ENCODE measurements at places on chromosomes 5 and 9.

DNA sequence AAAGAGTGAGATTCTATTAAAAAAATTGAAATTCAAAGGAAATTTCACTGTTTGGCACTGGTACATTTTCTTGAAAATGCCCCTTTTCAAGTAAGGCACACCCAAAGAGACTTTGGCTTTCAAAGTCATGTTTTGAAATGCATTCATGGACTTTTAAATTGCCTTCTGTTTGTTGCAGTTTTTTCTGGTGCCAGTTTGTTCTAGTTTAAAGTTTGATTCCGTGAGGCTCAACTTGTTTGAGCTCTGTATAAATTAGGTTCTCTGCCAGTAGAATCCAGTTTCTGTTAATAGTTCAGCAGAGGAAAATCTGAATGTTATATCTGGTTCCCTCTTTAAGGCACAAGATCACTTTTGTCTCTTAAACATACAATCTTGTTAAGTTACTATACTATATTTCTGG, 16.4 kb downstream of the ATP6V0E1 start:
- DNase-seq = no peak

DNA sequence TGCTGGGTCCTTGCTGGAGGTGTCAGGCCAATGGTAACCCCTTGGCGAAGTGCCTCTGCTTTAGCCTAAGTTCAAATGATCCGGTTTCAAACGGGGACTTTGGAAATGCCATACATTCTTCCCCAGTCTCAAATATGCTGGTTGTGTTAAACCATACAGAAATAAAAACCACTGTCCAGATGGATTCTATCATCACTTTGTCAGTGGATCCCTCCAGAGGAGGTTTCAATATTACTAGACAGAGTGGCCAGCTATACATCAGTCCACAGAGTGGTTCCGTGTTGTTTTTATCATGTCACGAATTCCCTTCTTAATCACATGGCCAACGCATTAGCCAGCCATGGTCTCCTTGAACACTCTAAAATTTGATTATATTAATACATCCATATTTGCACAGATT, 7.3 kb upstream of the RANBP17 start:
- DNase-seq = no peak

GRCh38 chr5:169706758-169707450, 69.8 kb downstream of the DOCK2 start:
- no peak for DNase-seq

GRCh38 chr9:98172604-98173003, 19.8 kb downstream of the CORO2A start:
- DNase-seq = no peak

GRCh38 chr5:132370181-132370970, 866 bp downstream of the SLC22A5 start:
- no peak for DNase-seq

DNA sequence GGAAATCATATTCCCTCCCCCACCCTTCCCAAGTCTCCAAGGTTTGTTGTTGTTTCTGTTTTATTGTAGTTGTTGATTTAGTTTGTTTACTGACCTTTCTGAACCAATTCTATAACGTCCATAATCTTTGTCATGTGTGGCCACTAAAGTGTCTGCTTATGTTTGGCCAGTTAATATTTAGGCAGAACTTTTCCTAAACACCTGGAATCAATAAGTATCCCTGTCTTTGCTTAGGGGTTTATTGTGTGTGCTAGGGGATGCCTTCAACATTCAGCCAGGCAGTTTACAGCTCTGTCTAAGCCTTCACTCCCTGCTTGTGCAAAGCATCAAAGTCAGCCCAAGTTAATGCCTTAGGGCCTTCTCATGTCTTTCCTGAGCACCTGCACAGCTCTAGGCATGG, 16.9 kb upstream of the LECT2 start:
- no peak for DNase-seq

GRCh38 chr9:4618700-4619099, 43.4 kb upstream of the PLPP6 start:
- DNase-seq = no peak

DNA sequence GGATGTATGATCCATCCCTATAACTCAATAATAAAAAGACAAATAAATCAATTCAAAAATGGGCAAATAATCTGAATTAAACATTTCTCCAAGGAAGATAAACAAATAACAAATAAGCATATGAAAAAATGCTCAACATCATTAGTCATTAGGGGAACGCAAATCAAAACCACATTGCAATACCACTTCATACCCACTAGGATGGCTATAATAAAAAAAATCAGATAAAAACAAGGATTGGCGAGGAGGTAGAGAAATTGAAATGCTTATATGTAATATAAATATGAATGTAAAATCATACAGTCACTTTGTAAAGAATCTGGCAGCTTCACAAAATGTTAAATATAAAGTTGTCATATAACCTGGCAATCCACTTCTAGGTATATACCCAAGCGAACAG, 52.3 kb upstream of the TBCA start:
- no peak for DNase-seq

DNA sequence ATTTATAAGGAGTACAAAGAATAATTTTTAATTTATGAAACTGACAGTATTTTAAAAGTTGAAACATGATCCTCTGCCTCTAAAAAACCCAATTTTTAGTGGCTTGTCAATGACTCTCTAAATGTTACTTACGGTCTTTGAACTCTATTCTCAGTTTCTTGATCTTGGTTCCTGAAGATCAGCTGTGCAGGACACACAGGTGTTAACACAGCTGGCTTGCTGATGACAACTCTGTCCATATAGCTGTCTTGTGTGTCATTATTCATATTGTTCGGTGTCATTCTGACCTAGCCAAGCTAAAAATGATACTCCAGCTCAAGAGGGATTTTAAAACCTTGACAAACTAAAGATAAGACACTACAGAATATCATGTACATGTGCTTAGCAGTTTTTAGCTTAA, 314.5 kb downstream of the CCDC171 start:
- no peak for DNase-seq

DNA sequence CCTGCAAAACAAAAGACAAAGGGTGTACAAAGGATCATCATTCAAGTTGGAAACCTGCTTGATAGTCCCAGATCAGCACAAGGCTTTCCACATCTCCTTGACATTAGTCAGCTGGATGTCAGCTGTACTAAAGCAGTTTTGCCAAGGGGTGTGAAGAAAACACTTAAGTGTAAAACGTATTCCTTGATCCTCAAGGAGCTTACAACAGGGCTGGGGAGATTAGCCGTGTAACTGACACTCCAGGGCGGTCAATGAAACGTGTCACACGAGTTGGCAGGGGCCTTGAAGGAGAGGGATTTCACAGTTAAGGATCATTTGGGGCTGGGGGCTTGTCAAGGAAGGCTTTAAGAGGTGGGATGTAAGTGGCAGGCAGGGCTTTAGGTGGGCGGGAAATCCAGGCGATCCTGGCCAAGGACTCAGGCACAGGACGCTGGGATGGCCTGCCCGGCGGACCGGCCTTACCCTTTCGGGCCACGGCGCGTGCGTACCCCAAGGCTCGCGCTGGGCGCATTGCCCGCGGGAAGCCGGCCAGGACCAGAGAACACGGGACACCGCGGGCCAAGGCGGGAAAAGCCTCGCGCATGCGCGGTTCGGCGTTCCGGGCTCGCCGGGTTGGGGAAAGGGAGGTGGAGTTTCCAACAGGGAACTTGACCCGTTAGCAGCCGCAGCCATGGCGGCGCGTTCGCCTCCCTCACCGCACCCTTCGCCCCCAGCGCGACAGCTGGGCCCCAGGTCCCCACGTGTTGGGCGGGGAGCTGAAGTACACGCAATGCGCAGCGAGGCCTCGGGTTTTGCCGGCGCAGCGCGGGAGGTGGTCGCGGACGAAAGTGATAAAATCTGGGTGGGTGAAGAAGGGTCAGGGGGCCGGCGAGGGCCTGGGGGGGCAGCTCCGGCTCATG, at the start of gene CNTLN:
Gene CNTLN (plus strand): TSS at position 645 of the 899 bp plus-strand sequence. CDS start 26 bp downstream, at position 671.
- DNase-seq = no peak

- DNase-seq = no peak
These were observed 219.3 kb downstream of the CAAP1 start for GRCh38 chr9:26673261-26673660.

- no peak for DNase-seq
These were observed 53.2 kb upstream of the HMHB1 start for GRCh38 chr5:143758750-143759149.

DNA sequence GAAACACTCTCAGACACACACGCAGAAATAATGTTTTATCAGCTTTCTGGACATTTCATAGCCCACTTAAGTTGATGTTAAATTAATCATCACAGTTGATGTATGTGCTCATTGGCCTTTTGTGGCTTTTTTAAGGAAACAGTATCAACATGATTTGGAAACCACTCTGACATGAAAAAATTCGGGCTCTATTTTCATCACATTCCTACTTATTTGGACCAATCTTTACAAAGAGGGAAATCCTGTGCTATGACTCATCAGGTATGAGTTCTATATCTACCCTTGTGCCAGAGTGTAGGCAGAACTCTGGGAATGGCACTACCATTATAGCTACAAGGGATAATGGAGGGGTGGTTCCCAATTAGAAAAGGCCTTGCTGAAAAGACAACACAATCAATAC, 388.4 kb upstream of the PTGER4 start:
- DNase-seq = no peak

DNA sequence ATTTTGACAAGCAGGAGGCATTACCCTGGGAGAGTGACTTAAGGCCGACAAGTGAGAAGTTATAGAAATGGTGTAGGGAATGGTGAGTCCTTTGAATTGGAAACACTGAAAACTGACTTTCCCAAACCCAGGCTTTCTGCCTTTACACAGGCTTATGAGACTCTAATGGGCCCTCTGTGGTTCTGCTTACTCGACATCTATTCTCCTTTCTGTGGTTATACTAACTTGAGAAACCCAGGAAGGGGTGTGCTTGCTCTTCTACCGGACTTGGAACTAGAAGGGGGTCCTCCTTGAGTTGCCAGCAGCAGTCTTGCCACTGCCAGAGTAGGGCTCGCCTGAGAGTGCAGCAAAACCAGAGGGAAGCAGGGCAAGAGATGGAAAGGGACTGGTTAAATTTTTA, 63.3 kb downstream of the FYB1 start:
- DNase-seq = no peak

GRCh38 chr5:131983244-131983771, 28.1 kb downstream of the ACSL6 start:
- no peak for DNase-seq

DNA sequence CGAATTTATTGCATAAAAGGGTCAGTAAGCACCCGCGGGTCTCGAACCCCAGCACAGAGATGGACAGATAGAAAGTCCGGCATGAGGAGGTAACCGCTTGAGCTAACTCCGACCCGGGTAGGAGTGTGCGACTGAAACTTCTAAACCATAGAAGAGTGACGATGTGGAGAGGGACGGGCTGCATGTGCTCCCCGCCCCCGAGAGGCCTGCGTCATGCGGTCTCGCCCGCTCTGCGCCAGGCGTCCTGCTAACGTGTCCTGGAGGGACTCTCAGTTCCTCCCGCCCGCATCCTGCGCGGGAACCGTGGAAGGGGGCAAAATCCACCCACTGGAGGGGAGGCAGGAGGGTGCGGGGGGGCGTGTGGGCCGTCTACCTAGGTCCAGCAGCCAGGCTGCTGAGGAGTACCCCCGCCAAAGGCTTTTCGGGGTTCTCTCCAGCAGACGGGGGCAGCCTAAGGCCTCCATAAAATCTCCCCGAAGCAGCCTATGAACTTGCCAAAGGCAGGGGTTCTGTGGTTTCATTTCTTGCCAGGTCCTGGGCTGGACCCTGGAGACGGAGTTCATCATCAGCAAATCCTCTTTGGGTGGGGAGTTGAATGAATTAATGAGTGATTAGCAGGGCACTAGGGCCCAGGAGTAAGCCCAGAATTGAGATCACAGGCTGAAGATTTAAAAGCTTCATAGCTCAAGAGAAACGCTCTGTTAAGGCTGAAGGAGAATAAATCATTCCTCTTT, 51.9 kb downstream of the TGFBI start:
- no peak for DNase-seq

- no peak for DNase-seq
These were observed 20.7 kb downstream of the SLIT3 start for GRCh38 chr5:169280286-169280685.

GRCh38 chr5:108813673-108814072, 66.0 kb downstream of the FER start:
- DNase-seq = no peak

GRCh38 chr9:113409883-113410206, 630 bp downstream of the POLE3 start:
- DNase-seq = no peak

GRCh38 chr9:8717146-8717545, 917.6 kb upstream of the DMAC1 start:
- DNase-seq = no peak

GRCh38 chr5:172373680-172374079, 80.6 kb downstream of the SH3PXD2B start:
- no peak for DNase-seq

DNA sequence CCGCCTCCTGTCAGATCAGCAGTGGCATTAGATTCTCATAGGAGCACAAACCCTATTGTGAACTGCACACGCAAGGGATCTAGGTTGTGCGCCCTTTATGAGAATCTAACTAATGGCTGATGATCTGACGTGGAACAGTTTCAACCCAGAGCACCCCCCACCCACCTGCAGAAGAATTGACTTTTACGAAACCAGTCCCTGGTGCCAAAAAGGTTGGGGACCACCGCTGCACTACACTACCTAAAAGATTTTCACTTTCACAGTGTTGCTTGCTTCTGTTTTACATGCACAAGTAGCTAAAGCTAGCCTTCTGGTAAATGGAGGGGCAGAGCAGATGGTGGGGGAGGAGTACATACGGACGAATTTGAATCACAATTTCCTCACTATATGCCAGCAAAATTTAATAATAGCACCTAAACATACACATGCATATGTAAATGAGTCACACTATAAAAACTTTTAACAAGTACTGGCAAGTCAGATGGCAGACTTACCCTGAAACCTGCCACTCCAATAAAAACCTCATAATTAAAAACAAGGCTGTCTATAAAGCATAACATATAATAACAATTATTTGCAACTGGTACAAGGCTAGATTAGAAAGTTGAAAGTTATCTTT, 24.0 kb upstream of the CDKN2B start:
- no peak for DNase-seq

GRCh38 chr5:65066387-65067146, 297.8 kb downstream of the CWC27 start:
- DNase-seq = no peak

- no peak for DNase-seq
These were observed 454.4 kb upstream of the ACTBL2 start for GRCh38 chr5:57937025-57937424.

DNA sequence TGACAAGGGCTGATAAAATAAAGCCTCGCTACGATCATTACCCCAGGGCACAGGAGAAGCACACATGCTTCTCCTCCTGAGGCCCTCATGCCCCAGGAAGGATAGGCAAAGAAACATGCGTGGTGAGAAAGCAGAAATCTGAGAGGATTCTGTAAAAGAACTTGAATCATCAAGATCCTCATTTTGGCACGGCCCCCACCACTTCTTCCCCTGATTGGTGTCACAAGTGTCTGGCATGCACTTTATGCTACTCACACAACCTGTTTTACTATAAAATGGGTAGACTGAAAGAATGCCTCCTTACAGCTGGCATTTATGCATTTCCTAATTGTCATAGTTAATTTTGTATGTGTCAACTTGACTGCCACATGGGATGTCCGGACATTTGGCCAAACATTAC, 32.1 kb downstream of the PCA3 start:
- no peak for DNase-seq

- DNase-seq = no peak
These were observed 29.0 kb downstream of the MTMR12 start for GRCh38 chr5:32283539-32284377.

GRCh38 chr5:126920291-126920690, 110.1 kb downstream of the MARCHF3 start:
- no peak for DNase-seq
